ENCODE measurements at places on chromosomes 6 and 20. TPM values are rescaled to one million over a fixed set of nuclear protein-coding genes. Genes with fewer than 3 reads are reported as not detected.

Gene ZSCAN9
- total RNA-seq = 8.7 TPM

Gene PKHD1
- not detected for total RNA-seq

Gene B3GALT4
- 0.70 TPM for total RNA-seq

Gene TREML2
- total RNA-seq = not detected

Gene MLIP
- not detected for total RNA-seq

Gene GINS1
- total RNA-seq = 31.2 TPM

Gene HLA-DQB1
- total RNA-seq = not detected

Gene ZSCAN26
- 6.3 TPM for total RNA-seq

Gene PTK6
- total RNA-seq = 2.5 TPM

Gene HLA-DRA
- total RNA-seq = not detected

Data from A549 treated with DMSO at 1 μM for 4 hours (cell line).